Right forelimb (tissue), 1 donor: ENCODE measurements at places on chromosomes 6 and 20.

GRCh38 chr20:61311656-61312387 lies 59.8 kb downstream of the CDH4 start:
- DNase-seq = no peak

- DNase-seq = no peak
Observed at GRCh38 chr6:14796974-14797762, 448.7 kb upstream of the JARID2 start.

- no peak for DNase-seq
Observed at GRCh38 chr6:34389034-34389433, 3.4 kb downstream of the NUDT3 start.

- DNase-seq = no peak
Observed at GRCh38 chr6:15301179-15302006, 55.5 kb downstream of the JARID2 start.

DNA sequence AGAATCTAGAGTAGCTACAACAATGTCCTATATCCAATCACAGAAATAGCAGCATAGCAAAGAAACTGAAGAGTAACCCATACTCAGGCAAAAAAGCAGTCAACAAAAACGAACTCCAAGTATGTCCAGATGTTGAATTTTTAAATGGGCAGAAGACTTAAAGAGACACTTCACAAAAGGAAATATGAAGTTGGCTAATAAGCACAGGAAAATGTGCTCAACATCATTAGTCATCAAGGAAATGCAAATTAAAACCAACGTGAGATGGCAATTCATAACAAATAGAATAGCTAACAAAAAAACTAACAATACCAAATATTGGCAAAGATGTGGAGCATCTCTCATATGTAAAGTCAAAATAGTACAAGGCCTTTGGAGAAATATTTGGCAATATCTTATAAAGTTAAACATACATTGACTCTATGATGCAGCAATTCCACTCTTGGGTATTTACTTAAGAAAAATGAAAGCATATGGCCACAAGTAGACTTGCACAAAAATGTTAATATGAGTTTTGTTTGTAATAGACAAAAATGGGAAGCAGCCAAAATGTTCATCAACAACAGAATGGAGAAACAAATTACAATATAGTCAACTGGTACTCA lies 37.7 kb downstream of the FRK start:
- no peak for DNase-seq

- DNase-seq = no peak
Observed at GRCh38 chr6:47377971-47378370, 68.3 kb upstream of the TNFRSF21 start.

DNA sequence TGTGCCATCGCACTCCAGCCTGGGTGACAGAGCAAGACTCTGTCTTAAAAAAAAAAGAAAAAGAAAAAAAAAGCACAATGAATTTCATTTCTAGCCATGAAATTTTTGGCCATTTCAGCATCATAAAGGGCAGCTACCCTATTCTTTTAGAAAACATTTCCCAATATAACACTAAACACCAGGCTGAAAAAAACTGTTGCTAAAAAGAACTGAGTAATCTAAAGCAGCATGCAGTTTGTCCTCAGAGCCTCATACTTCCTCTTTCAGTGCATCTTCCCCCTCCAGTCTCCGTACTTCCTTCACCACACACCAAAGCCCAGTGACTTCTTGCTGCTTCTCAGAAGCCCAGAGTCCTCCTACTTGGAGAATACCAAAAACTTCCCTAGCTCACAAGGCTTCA lies 5.6 kb upstream of the IFNGR1 start:
- DNase-seq = no peak
